ENCODE measurements at places on chromosomes 6 and 20. TPM values are rescaled to one million over a fixed set of nuclear protein-coding genes. Genes with fewer than 3 reads are reported as not detected.
A peak's percentile ranks its signal among the peaks of the same experiment; 100 is the strongest.

Gene TMEM170B
- 3.8 TPM for total RNA-seq

DNA sequence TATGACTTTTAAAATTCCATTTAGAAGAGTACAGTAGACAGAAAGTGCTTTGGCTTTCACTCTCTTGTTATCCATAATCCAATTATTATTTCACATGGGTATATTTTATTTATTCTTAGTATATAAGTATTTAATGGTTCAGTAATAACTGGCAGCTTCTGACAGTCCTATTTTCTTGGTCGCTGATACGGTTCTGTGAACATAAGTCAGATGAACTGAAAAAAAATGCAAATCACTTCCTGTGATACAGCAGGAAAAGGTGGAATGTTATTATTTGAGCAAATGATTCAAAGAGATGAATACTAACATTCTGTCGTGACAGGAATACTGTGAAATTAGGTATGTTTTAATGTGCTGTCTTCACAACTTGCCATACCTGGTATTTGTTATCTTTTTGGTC, 132.3 kb downstream of the ARHGAP18 start:
- peaks cover 10% of the 10 kb centered on the region for H3K4me1 ChIP-seq
- H3K27me3 ChIP-seq, result no peaks in the 10 kb centered on the region
- H3K4me3 ChIP-seq, result no peak overlapping the region
- H3K27ac ChIP-seq, result no peak overlapping the region
- H3K36me3 ChIP-seq, result peaks cover 22% of the 10 kb centered on the region

DNA sequence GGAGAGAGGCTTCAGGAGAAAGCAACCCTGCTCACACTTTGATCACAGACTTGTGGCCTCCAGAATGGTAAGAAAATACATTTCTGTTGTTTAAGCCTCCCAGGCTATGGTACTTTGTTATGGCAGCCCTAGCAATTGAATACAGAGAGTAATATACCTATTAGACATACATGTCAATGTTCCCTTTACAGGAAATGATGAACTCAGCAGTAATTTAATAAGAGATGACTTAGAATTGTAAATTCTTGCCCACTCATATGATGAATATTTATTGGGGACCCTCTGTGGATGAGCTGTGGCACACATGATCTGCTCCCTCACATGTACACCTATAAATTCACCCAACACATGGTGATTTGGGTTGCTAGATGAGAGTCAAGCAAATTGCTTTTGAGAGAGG, 20.4 kb upstream of the FOXA2 start:
- H3K4me3 ChIP-seq, result no peak overlapping the region
- DNase-seq, result no peak
- no peak overlapping the region for H3K27ac ChIP-seq

DNA sequence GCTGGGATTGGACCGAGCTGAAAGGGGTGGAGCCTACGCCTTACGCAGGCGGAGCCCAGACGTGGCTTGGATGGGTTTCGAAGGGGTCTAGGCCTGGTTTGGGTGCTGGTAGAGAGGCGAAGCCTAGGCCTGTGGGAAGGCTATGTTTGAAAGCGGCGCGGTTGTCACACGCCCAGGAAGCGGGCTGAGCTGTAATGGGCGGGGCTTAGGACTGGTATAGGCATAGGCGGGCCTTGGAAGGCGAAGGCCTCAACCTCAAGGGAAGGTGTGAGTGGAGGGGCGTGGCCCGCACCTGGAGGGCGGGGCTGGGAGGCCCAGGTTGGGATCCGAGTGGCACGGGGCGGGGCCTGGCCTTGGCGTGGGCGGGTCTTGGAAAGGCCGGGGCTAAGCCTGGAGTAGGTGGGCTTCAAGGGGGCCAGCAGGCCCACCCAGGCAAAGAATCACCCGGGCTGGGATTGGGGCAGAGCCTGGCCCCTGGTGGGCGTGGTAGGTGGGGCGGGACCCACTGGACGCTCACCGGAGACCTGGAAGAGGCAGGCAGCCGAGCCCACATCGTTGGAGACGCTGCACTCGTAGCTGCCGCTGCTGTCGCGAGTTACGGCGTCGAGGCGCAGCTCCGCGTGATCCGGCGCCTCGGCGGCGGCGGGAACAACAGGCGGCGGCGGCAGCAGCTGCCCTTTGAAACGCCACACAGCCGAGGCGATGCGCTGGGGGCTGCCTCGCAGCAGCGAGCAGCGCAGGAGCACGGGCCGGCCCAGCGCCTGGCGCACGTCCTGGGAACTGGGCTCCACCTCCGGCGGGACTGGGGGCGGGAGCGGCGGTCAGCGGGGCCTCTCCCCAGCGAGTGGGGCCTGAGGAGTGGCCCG, 49.0 kb downstream of the MDGA1 start:
- H3K27me3 ChIP-seq, result peaks cover 10% of the 10 kb centered on the region
- peak; percentile 88 for DNase-seq
- peak overlapping the region; percentile 37 for H3K4me3 ChIP-seq
- no peak overlapping the region for H3K27ac ChIP-seq
- no peaks in the 10 kb centered on the region for H3K36me3 ChIP-seq

- H3K4me3 ChIP-seq, result no peak overlapping the region
- DNase-seq, result peak; percentile 95
- peaks cover 7% of the 10 kb centered on the region for H3K27me3 ChIP-seq
These were observed 29.6 kb upstream of the FOXC1 start for GRCh38 chr6:1580109-1580508.

DNA sequence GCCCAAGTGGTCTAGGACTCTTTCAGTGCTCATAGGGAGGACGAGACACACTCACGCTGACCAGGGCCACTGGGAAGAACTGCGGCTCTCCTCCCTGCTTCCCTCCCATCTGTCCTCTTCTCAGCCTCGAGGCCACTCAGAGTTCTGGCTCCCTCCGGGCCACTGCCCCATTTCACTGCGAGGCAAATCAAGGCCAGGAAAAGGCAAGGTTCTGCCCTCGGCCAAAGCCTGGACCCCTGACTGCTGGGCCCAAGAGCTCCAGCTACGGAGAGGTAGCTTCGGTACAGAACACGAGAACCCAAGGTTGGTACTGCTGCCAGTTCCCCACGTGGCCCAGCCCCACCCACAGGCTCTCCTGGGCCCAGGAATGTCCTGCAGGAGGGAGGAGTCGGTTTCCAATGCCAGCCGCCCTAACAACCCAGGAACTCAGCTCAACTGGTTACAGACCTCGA, 14.7 kb downstream of the PI16 start:
- DNase-seq, result no peak
- H3K36me3 ChIP-seq, result peaks cover 77% of the 10 kb centered on the region

DNA sequence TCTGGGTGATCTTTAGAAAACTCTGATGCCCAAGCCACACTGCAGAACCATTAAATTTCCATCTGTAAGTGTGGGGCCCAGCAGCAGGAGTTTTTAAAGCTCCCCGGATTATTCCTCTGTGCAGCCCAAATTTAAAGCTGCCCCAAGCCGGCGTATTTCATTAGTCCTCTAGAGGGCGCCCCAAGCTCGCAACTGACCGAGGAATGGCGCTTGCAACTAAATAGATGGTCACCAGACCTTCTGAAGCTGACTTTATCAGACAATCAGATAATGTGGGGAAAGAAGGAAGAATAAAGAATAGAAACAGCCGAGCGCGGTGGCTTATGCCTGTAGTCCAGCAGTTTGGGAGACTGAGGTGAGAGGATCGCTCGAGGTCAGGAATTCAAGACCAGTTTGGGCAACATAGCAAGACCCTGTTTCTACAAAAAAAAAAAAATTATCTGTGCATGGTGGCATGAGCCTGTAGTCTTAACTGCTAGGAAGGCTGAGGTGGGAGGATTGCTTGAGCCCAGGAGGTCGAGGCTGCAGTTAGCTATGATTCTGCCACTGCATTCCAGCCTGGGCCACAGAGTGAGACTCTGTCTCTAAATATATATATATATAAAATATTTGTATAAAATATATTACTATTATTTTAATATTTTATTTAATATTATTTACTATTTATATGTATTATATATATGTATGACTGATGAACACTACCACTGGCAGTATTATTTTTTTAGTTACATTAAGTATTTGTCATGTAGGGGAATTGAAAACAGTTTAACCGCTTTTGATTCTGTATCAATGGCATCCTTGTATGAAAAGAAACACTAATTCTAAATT, 56.0 kb downstream of the OTOR start:
- DNase-seq, result peak; percentile 64
- no peak overlapping the region for H3K27ac ChIP-seq
- no peak overlapping the region for H3K4me3 ChIP-seq
- H3K4me1 ChIP-seq, result no peaks in the 10 kb centered on the region
- peaks cover 34% of the 10 kb centered on the region for H3K27me3 ChIP-seq

DNA sequence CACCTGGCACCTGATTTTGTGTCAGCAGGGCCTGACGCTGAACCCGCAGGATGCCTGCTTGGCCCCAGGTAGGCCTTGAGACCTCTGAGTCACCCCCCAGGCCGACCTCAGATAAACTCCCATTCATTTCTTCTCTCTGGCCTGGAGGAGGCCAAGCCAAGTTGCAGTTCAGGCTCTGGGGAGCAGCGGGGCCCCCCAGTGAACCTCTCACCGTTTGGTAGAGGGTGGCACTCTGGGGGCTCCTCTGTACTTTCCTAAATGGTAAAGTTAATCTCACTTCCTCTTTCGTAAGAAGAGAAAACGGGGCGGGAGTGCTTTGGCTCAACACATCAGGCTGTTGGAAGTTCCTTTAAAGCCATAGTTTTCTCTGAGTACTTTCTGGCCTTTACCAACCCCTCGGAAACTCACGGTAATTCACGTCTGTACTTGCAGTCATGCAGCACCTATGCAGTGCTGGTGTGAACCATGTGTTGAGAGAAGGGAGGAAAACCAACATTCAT, 2.8 kb downstream of the SIRPA start:
- peaks cover 15% of the 10 kb centered on the region for H3K36me3 ChIP-seq
- H3K4me3 ChIP-seq, result no peak overlapping the region
- no peak overlapping the region for H3K27ac ChIP-seq
- H3K4me1 ChIP-seq, result peaks cover 17% of the 10 kb centered on the region
- DNase-seq, result no peak
- H3K27me3 ChIP-seq, result no peaks in the 10 kb centered on the region
